ENCODE measurements at places on chromosomes 2 and 18.

GRCh38 chr18:80251700-80252099, 4.4 kb upstream of the PARD6G start:
- DNase-seq, result no peak

DNA sequence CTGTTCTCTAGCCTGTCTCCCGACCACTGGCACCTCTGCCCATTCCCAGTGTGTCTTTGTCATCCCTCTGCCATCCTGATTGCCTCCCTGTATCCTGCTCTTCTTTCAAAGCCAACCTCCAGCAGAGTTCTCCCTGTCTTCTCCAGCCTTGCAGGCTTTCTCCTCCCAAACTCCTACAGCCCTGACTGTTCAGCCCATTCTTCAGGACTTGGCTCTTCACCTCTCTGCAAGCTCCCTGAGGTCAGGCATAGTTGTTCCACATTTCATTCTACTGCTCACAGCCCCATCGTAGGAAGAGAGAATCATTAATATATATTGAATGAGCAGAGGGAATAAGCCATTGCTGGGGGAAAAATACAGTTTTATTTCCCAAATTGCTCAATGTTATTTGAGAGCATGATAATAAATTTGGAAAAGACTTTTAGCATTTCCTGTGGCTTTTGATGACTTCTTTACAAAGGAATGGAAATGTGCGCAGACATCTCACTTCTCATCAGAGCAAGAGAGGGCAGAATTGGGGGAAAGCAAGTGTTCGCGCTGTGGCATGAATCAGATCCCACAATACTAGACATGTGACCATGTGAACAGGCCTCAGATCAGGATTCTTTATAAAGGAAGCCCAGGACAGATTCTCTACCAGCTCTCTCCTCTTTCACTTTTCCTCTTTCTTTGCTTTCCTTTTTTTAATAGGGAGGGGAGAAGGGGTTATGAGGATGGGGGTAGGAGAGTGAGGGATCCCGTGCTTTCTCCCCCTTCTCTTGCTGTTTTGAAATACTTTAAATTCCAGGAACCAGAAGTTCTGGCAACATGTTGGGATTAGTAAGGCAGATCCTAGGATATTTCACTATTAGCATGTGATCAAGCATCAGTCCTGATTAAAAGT, 37.4 kb downstream of the EPAS1 start:
- DNase-seq, result no peak

DNA sequence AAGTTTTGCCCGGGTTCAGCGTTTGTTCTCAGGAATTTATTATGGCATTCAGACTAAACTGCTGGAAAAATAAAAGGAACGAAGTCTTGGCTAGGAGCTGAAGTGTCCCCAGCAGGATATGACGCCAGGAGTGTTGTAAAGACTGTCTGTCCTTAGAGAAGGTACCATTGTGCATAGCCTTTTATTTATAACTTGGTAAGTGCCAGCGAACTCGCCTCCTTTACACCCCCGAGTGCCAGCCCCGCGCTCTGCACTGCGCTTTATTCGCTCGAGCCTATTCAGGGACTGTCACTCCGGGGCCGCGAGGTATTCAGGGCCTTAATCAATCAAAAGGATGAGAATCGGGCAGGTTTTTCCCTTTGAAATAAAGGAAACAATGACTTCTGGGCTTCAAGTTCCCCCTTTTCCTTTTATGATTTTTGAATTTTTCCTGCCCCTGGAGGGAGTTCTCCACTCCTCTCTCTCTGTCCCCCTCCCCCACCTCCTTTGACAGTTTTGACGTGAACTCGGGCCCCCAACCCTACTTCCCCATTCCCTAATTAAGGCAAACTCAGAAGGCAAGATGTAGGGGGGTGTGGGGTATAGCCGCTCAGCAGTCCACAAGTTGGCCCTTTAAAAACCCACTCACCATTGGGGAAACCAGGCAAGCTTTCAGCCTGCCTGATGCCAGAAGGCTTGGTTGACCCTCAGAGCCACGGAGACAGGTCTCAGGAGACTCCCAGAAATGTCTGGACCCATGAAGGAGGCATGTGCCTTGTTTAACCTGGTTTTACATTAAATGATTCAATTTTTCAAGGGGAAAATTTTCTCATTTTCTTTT, 1.3 kb upstream of the PAX3 start:
- no peak for DNase-seq

DNA sequence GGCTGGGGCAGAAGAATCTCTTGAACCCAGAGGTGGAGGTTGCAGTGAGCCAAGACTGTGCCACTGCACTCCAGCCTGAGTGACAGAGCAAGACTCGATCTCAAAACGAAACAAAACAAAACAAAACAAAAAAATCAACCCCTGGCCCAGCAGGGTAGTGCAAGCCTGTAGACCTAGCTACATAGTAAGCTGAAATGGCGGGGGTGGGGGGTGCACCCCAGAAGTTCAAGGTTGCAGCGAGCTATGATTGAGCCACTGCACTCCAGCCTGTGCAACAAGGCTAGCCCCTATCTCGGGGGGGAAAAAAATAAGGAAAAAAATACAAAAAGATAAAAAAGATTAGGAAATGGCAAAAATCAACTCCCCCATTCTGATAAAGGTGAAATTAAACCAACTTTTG, 6.4 kb downstream of the ATL2 start:
- no peak for DNase-seq

DNA sequence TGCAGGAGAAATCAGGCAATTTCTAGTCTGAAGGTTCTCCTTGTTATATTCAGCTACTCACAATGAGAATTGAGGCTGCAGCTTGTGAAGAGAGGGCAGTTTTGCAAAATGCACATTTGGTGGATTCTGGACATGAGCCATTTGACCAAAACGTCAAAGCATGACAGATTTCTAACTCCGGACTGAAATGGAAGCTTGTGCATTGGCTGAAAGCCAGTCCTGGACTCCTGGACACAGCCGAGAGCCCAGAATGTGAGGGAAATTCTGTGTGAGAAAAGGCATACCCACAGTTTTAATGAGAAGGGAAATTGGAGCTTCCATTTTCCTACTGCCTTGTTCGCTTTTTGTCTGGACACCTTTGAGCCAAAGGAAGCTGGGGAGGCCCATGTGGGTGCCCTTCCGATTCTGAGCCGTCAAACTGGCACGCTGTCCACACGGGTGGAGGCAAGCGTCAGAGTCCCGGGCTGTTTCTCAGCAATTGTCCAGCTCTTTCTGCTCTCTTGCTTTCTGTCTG, 23.7 kb upstream of the ROCK2 start:
- no peak for DNase-seq

- peak; percentile 84 for DNase-seq
Measured at GRCh38 chr18:48851599-48851960, 99.2 kb downstream of the SMAD7 start.

DNA sequence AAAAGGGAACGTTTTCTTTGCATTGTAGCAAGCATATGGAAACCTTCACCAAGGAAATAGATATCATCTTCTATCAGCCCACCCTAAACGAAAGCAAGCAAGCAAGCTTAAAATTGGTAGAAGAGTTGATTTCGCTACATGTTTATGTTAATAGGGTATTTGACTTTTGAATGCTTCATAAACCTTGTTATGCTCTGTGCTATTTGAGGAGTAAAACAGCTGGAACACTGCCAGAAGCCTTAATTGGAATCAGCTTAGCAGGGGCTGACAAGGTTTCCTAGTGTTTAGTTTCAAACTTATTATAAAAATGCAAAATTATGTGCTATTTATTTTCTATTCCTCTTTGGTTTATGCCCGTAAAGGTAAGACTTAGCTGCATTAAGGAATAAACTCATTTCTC, 70.6 kb upstream of the LINC00305 start:
- DNase-seq, result no peak

GRCh38 chr2:96773922-96774321, 13.2 kb downstream of the CNNM4 start:
- DNase-seq, result no peak

DNA sequence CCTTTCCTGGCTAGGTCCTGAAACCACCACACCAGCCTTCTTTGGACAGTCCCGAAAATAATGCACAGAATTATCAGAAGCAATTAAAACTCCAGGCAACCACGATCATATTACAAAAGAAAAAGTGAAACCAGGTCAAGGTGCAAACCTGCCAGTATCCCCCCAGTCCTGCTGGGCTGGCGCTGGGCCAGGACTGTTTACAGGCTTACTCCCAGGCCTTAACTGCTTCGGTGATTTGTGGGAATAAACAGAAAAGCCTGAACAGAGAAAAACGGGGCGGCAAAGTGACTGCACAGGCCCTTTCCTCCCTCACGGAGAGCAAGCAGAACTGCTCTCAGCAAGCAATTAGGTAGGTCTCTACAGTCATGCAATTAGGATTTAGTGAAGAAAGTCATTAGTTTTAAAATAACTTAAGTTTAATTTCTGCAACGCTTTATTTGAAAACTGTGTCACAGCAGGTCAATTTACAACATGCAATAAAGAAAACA, 1.3 kb downstream of the HDAC4 start:
- no peak for DNase-seq

DNA sequence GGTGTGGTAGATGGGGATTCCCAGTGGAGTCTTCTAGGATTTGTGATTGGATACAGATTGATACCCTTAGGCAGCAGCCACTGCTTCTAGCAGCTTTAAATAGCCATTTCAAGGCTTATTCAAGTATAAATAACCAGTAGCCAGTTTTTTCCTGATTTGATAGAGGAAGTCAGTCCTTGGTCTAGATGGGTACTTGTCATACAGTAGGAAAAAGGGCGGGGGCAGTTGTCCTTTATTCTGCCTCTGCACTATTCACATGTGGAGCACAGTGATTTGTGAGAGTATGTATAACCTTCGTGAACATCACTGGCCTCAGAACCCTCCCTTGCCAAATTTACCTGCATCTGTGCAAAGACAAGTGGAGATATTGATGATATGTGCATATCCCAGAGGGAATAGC, 6.8 kb downstream of the PPP1CB start:
- DNase-seq, result no peak

DNA sequence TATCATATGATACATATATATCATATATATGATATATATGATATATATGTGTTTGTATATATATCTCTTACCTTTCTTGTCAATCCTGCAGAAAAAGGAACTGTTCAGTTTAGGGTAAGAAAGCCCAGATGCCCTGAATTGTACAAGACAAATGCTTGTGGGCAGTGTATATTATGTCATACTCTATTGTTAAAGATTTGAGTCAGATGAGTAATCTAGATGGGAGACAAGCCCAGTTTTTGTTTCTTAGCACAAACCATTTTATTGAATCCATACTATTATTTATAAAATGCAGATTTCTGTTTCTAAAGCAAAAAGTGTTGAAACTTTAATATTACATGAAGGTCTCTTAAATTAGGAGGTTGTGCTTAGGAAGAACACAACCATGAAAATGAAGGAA, 90.6 kb downstream of the VRK2 start:
- no peak for DNase-seq

DNA sequence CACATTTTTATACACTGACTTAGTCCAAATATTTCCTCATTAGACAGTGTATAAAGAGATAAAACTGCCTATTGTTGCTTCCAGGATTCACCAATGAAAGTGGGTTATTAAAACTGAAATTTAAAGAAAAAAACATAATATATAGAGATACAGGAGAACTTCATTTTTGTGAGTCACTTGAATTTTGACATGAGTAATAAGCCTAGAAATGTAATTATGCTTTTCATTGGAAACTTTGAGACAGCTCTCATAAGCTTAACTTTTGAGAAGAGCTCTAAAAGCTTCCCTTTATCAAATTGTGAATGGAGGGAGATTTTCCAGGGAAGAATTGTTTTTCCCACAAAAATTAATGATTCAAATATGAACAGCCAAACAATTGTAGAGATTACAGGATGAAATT, 14.1 kb downstream of the DYNC2LI1 start:
- DNase-seq, result no peak

DNA sequence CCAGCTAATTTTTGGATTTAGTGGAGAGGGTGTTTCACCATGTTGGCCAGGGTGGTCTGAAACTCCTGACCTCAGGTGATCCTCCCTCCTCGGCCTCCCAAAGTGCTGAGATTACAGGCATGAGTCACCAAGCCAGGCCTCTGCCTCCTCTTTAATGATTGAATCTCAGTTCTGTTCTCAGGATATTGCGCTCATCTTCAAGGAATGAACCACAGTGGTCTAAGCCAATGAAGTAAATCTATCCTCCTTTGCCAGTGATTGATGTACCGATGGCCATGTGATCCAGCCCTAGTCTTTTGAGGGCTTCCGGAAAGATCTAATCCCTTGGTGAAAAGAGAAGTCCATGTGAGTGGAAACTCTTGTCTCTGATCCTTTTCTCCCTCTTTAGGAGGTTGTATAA, 48.6 kb downstream of the POLE4 start:
- DNase-seq, result no peak

GRCh38 chr2:62142054-62142453, 53.9 kb upstream of the B3GNT2 start:
- DNase-seq, result no peak

- DNase-seq, result no peak
Measured at GRCh38 chr18:8834881-8835280, 129.5 kb downstream of the MTCL1 start.

GRCh38 chr2:72132981-72133720, 14.5 kb downstream of the CYP26B1 start:
- DNase-seq, result no peak

DNA sequence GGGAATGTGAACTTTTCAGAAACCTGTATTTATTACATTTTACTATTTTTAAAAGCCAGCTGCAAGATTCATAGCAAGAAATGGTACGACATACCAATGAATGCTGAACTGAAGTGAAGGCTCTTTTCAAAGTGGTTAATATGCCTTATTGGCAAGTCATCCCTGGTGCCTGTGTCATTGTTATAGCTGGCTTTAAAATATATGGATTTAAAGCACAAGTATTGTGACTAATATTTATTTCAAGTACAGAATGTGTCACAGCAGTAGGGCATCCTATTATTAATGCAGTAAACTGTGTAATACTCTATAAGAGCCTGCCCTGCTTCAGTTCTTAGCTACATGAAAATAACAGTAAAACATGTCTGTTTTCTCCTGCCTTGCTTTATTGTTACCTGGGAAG, 10.8 kb downstream of the TSHZ1 start:
- DNase-seq, result no peak

DNA sequence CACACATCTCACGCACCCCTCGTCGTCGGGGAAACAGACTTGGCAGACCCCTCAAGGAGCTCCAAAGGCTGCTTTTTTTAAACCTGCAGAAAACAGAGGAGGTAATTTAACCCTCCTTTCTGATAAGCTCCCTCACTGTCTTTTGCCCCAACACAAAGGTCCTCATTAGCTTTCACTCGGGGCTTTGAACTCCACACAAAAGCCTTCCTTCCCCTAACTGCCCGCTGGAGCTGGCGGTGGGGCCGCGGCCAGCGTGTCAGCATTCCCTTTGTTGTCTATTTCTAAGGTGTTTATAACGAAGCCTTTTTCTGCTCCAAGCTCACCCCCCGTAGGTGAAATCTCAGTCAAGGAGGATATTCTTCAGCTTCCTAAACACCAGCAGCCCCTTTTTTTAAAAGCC, 43.5 kb upstream of the ID2 start:
- DNase-seq, result no peak

GRCh38 chr18:3604498-3605408, 154.8 kb downstream of the TGIF1 start:
- DNase-seq, result no peak

GRCh38 chr2:201580486-201580885, 62.8 kb downstream of the TMEM237 start:
- DNase-seq, result no peak

DNA sequence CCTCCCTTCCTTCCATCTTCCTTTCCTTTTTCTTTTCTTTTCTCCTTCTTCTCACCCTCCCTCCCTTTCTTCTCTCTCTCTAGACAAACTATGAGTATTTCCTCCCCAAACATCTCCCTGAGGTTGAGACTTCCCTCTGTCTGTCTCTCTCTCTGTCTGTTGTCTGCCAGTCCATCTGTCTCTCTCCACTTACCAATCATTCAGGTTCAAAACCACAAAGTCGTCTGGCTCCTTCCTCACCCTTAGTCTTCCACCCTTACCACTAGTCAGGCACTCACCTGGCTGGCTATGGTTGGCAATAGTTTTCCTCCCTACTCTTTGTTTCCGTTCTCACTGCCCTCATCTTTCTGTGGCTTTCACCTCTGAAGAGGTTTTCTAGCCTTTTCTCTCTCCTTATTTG, 12.9 kb downstream of the CCL20 start:
- DNase-seq, result no peak
